ENCODE measurements at places on chromosomes 3 and 15.

- H3K4me1 ChIP-seq, result peaks cover 19% of the 10 kb centered on the region
- H3K4me3 ChIP-seq, result peak overlapping the region; percentile 84
- H3K27ac ChIP-seq, result peak overlapping the region; percentile 93
- H3K36me3 ChIP-seq, result no peaks in the 10 kb centered on the region
- peaks cover 18% of the 10 kb centered on the region for H3K27me3 ChIP-seq
- DNase-seq, result peak; percentile 76
These were observed 765 bp upstream of the MAPKAPK3 start for GRCh38 chr3:50616003-50616769.

GRCh38 chr3:23895181-23895580 is 21.6 kb downstream of the NKIRAS1 start:
- no peaks in the 10 kb centered on the region for H3K4me1 ChIP-seq
- H3K27ac ChIP-seq, result no peak overlapping the region
- DNase-seq, result no peak
- H3K36me3 ChIP-seq, result peaks cover 47% of the 10 kb centered on the region
- no peaks in the 10 kb centered on the region for H3K27me3 ChIP-seq

- H3K27me3 ChIP-seq, result peaks cover 8% of the 10 kb centered on the region
- DNase-seq, result peak; percentile 86
- no peaks in the 10 kb centered on the region for H3K36me3 ChIP-seq
- H3K4me3 ChIP-seq, result peak overlapping the region; percentile 86
These were observed 212.3 kb downstream of the FGF12 start for GRCh38 chr3:192514754-192515663.

GRCh38 chr3:156764751-156765150 is 61.4 kb upstream of the LEKR1 start:
- DNase-seq, result no peak
- H3K27me3 ChIP-seq, result no peaks in the 10 kb centered on the region
- H3K27ac ChIP-seq, result no peak overlapping the region
- H3K4me3 ChIP-seq, result no peak overlapping the region

- no peak overlapping the region for H3K4me3 ChIP-seq
- H3K4me1 ChIP-seq, result peaks cover 2% of the 10 kb centered on the region
- no peak for DNase-seq
- peaks cover 5% of the 10 kb centered on the region for H3K36me3 ChIP-seq
- H3K27me3 ChIP-seq, result no peaks in the 10 kb centered on the region
These were observed 207.4 kb upstream of the HES1 start for GRCh38 chr3:193928354-193929209.

DNA sequence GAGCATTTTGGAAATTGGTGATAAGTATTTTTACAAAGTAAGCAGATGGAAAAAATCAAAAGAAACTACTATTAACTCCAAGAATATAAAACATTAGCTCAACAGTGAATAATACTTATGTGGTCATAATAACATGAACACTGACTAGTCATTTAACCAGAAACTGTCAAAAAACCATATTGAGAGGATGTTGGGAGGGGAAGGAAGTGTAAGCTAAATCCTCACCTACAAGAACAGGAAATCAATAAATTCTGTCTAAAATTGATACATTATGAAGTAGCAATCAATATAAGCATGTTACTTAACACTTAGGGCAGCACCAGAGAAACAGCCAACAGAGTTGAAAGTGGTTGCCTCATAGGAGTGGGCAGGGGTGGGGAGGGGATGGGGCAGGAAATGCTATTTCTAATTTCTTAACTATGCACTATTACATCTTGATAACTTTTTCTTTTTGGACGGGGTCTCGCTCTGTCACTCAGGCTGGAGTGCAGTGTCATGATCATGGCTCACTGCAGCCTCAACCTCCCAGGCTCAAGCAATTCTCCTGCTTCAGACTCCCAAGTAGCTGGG is 41.7 kb downstream of the CCR3 start:
- H3K27me3 ChIP-seq, result peaks cover 3% of the 10 kb centered on the region
- no peak overlapping the region for H3K4me3 ChIP-seq
- peaks cover 2% of the 10 kb centered on the region for H3K4me1 ChIP-seq
- no peak overlapping the region for H3K27ac ChIP-seq
- no peaks in the 10 kb centered on the region for H3K36me3 ChIP-seq
- no peak for DNase-seq

DNA sequence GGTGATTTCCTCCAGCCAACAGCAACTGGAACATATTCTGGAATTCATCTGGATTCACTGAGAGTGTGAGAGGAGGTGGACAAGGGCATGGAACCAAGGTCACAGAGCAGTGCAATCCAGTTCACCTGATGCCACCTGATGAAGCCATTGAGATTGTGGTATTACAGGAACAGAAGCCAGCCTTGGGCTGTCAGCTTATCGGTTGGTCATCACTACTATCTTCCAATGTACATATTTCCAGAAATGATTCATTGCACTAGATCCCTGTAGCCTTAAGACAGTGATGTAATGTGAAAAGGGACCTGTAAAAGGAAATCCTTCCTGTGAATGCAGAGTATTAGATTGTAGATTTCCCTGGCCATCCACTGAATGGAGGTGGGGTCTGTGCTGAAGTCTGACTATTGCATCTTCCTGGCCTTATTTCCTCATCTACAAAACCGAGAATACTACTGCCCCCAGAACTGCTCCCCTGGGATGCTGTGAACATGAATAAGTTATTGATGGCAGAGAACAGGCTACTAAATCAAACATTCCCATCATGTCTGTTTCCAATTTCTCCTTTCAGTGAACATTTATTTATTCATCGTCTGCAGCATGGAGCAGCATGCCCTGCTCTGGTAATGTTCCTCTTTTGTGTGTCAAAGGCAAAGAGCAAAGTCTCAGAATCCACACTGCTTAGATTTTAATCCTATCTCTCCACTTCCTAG is 47.4 kb upstream of the TPM1 start:
- H3K4me1 ChIP-seq, result peaks cover 27% of the 10 kb centered on the region
- H3K4me3 ChIP-seq, result no peak overlapping the region
- H3K27ac ChIP-seq, result no peak overlapping the region
- DNase-seq, result no peak
- H3K36me3 ChIP-seq, result no peaks in the 10 kb centered on the region

GRCh38 chr15:82081914-82082762 is 36.3 kb upstream of the MEX3B start:
- peaks cover 20% of the 10 kb centered on the region for H3K27me3 ChIP-seq
- H3K4me1 ChIP-seq, result no peaks in the 10 kb centered on the region
- H3K4me3 ChIP-seq, result no peak overlapping the region
- no peaks in the 10 kb centered on the region for H3K36me3 ChIP-seq
- no peak overlapping the region for H3K27ac ChIP-seq

DNA sequence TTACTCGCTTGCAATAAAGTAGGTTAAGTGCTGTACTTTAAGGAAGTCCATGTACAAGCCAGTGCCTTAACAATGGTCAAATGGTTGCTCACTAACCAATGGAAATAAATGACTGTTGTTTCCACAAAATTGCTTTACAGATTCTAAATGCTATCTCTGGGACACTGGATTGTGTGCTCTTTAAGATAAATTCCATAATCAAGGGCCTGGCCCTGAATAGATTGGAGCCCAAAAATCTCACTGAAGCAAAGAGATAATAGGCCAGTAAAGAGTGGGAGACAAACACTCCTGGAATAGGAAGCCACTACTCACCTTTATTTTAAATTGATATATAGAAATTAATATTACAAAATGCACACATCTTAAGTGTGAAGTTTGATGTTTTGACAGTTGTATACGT is 62.4 kb upstream of the GOLGA6B start:
- no peak for DNase-seq
- H3K27ac ChIP-seq, result no peak overlapping the region
- no peak overlapping the region for H3K4me3 ChIP-seq
- H3K27me3 ChIP-seq, result no peaks in the 10 kb centered on the region
- no peaks in the 10 kb centered on the region for H3K36me3 ChIP-seq
- H3K4me1 ChIP-seq, result no peaks in the 10 kb centered on the region

DNA sequence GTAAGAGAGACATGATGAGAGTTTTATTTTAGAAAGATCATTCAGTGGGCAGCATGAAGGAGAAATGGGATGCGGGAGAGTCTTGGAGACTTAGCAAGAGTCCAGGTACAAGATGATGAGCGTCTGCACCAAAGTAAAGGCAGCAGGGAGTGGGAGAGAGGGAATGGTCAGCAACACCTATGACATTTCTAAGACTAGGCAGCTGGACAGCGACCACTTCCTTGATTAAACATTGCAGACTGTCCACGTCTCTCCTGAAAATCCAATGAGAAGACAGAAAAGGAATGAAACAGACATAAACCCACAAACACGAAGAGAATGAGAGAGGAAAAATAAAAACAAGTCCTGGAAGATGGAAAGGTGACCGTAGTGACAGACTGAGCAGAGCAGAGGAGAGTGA is 46.7 kb upstream of the HEG1 start:
- no peaks in the 10 kb centered on the region for H3K4me1 ChIP-seq
- no peak for DNase-seq
- no peaks in the 10 kb centered on the region for H3K27me3 ChIP-seq
- no peak overlapping the region for H3K4me3 ChIP-seq
- H3K27ac ChIP-seq, result no peak overlapping the region

- H3K27ac ChIP-seq, result no peak overlapping the region
- peaks cover 35% of the 10 kb centered on the region for H3K27me3 ChIP-seq
- H3K4me3 ChIP-seq, result no peak overlapping the region
- no peaks in the 10 kb centered on the region for H3K4me1 ChIP-seq
- H3K36me3 ChIP-seq, result no peaks in the 10 kb centered on the region
These were observed 15.8 kb upstream of the TRH start for GRCh38 chr3:129958755-129959154.

- no peak overlapping the region for H3K27ac ChIP-seq
- peaks cover 19% of the 10 kb centered on the region for H3K27me3 ChIP-seq
- no peak overlapping the region for H3K4me3 ChIP-seq
- DNase-seq, result no peak
These were observed 172.2 kb downstream of the SSR3 start for GRCh38 chr3:156382458-156383346.

GRCh38 chr3:97264180-97264579 is 449.8 kb downstream of the EPHA6 start:
- DNase-seq, result no peak
- H3K27me3 ChIP-seq, result no peaks in the 10 kb centered on the region
- H3K4me1 ChIP-seq, result peaks cover 8% of the 10 kb centered on the region
- H3K4me3 ChIP-seq, result no peak overlapping the region
- no peak overlapping the region for H3K27ac ChIP-seq

All from progenitor cell of endocrine pancreas (in vitro differentiated cells).